Dorsolateral prefrontal cortex (tissue), 122 donors: ENCODE measurements at places on chromosomes 2 and 18.

DNA sequence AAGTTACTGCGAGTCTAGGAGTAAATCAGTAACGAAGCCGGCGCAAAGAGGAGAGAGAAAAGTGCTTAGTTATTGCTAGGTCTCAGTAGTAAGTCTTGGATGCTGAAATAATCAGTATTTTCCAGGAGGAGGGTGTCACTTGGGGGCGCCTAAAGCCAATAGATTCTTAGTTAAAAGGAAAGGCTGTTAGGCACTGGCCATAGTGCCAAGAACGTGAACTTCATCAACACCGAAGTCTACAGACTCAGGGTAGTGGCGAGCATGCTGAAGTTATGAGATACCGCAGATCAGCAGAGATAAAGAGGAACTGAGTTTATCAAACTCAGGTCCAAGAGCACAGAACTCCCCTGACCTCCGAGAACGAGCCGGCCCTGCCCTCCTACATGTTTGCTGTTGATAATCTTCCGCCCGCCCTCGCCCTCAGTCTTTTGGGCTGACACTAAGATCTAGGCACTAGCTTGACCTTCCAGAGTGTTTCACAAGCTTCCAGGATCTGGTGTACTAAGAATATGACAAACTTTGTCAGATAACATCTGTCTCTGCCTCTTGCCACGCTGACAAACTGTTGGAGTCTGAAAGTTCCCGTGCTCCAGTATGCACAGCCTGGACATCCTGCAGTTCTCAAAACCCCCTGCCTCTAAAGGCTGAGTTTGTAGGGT, 49.2 kb downstream of the CYB5A start:
- DNase-seq = no peak

DNA sequence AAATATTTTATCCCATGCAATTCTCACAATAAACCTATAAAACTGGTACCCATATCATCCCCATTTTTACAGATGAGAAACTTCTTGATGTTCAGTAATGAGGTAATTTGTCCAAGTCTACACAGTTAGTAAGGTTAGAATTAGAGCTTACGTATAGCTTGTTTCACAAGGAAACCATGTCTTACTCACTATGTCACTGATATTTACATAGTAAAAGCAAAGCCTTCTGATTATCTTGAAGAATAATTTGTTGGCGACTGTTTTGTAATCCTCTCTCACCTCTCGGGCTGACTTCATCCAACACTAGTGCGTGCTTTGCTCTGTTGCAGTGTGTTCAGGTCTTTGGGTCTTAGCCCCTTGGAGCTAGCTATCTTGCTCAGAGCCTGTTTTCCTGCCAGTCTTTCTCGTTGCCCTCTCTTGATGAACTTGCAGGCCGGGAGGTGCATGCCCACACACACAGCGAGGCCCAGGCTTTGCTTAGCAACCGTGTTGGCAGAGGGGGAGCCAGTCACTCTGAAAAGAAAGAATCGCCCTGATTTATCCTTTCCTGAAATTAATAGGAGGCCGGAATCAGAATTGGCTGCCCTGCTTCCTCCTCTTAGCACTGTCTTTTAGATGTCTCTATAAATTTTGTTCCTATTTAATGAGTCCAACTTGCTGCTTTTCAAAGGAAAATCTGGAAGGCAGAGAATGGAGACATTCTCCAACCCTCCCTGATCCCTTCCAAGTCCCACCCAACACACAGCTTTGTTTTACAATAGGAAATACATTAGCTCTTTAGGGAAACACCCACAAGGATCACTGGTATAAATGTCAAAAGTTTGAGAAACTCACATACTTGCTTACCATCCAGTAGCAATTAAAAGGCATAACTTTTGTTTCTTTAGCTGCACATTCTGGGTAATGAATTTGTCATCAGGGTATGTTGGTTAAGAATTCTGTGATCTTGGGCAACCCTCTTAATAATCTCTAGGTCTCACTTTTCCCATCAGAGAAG, 97.6 kb upstream of the SEC11C start:
- no peak for DNase-seq

DNA sequence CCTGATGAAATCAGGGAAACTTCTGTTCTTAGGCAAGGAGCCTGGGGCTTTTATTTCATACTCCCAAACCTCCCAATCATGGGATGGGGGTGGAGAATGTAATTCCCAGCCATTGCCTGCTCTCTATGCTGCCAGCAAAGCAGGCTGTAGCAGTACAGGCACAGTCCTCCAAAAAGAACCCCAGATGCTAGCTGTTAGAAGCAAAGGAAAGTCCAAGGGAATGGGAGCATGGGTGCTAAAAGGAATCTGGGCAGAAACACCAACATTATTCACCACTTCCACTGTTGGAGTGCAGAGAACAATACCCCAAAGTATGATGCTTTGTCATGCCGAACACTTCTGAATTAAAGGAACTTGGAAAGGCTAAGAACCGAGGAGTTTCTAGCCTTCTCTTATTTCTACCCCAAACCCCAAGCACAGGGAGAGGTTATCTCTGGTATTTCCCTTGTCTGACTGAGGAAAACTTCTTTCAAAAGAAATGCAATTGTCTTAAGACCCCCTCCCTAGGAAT, 24.7 kb downstream of the MDH1 start:
- DNase-seq = no peak

DNA sequence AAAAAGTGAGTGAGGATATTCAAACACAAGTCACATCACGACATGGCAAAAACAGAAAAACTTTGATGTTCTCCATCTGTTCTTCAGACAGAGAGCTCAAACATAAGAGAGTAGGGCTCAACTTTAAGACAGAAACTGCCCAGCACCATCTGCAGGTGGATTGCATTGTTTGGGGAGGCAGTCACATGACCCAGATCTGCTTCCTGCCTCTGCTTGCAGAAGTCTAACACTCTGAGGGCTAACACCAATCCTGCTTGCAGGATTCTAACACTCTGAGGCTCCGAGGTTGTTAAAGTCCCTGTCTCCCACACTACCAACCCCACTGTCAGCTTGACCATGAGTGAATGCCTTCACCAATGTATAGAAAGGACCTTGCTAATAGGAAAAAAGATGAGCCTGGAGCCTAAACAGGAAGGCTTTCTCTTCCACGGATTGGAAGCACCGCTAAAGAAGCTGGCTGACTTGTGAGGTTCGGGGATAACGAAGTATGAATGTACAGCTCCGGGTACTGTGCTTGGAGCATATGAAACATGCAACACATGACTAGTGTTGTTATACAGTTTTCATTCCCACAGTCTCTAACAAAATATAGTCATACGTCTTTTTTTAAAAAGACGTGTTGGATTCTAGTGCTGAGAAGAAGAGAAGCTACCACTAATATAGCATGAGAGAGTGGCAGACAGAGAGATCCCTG, 176.6 kb upstream of the CREB1 start:
- DNase-seq = peak; percentile 45

GRCh38 chr2:118766871-118767270, 80.6 kb downstream of the EN1 start:
- no peak for DNase-seq

DNA sequence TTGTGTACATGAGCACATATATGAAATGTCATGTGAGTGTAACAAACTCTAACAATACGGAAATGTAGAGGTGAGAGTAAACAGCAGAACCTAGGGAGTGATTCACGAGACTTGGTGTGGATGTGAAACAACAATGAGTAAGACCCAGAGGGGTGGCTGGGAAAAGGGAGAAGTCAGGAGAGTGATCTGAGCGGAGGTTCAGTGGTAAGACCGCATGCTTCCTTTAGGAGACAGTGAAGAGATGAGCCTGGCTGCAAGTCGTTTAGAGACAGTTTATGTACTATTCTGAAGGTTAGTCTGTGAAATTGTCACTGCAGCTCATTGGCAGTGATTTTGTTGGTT, 150.6 kb downstream of the PRPF40A start:
- no peak for DNase-seq

- DNase-seq = no peak
These were observed 74.6 kb downstream of the DHRS9 start for GRCh38 chr2:169143998-169144397.

- DNase-seq = no peak
These were observed 137.1 kb downstream of the INO80D start for GRCh38 chr2:205948883-205949282.

DNA sequence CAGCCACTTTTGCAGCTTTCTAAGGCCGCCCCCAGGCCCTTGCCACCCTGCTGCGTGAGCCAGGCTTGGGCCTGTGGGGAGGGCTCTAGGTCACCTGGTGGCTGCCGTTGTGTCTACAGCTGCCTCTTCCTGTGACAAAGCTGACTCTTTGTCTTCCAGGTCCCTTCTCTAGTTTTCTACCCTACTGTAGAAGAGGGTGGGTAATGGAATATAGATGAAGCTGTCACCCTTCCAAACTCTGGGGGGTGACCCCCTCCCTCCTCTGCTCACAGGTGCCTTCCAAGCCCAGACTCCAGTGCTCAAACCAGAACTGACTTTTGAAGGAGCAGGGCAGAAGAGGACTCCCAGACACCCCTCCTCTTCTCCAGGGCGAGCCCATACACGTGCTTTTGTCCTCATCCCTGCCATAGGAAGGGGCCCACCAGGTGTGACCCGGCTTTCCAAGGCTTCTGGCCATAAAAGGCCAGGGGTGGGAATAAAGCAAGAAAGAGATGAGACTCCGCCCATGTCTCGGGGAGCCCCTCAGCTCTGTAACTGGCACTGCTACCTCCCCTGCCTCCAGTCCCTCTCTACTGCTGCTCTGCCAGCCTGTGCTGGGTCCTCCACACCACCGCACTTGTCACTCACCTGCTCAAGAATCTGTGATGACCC, 17.9 kb upstream of the SDC1 start:
- no peak for DNase-seq

- no peak for DNase-seq
These were observed 33.0 kb downstream of the VAPA start for GRCh38 chr18:9946831-9947230.

DNA sequence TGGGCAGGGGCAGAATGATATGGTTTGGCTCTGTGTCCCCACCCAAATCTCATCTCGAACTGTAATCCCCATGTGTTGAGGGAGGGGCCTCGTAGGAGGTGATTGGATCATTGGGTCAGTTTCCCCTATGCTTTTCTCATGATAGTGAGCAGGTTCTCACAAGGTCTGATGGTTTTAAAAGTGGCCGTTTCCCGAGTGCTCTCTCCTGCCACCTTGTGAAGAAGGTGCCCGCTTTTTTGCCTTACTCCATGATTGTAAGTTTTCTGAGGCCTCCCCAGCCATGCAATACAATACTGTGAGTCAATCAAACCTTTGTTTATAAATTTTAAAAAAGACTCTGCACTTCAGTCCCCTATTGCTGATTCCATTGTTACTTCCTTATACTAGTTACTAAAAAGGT, 82.9 kb upstream of the CDKL4 start:
- no peak for DNase-seq

DNA sequence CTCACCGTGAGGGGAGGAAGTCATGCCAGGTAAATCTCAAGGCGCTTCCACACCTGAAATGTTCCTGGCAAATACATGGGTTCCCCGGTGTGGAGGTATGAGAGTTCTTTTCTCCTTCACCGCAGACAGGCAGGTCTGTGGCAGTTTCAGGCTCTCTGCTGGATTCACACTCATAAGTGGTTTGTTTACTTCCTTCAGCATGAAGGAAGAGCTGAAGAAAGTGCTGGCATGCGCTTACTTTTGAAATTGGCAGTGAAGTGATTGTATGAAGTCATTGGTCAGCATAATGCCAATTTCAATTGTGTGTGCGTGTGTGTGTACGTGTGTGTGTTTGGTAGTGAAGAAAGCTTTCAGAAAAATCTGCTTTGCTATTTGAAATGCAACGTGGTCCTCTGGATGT, 43.4 kb downstream of the RNF144A start:
- no peak for DNase-seq

- no peak for DNase-seq
These were observed 118.8 kb upstream of the SP3 start for GRCh38 chr2:174083843-174084458.

DNA sequence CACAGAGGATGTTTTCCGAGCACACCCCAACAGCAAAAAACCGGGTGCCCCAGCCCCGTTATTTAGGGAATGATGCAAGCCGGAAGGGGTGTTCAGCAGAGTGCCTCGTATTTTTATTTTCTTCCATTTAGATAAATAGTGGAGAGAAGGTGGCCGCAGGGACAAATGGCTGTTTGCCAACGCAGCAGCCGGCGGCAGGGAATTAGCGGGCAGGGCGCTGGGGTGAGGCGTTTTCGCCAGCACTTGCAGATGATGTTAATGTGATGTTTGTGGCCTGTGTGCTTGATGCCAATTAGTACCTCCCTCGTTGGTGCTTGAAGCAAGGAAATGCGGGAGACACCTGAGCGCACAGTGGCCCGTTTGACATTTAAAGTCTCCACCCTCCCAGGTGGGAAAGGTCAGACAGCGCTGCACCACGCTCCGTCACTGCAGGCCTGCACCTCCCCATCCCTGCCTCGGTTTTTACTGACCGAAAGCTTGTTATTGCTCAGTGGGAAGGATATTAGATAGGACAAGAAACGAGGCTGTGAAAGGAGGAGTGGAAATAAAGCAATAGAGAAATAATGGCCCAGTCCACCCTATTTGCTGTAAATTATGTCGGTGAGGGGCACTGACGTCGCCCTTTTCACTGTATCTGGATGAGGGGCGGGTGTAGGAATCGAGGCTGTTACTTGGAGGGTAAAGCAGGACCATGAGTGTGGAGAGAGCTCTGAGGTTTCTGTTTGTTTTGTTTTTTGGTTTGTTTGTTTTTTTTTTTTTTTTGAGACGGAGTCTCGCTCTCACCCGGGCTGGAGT, 39.1 kb downstream of the NFATC1 start:
- no peak for DNase-seq

DNA sequence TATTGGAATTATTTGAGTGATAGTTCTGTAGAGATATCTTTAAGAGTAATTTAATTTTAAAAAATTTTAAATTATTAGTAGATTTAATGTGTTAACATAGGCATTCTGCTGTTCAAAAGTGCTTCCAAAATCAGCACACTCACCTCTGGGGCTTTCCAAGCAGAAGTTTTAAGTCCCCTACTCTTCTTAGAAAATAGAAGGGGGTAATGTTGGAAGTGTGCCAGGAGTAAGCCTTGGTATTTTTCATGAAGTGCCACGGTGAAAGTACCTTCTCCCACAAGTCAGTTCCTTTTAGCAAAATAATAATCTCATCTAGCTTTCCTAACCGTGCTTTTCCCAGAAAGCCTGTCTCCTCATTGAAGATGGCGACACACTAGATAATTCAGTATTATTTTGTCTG, 3.9 kb upstream of the TNFRSF11A start:
- no peak for DNase-seq

DNA sequence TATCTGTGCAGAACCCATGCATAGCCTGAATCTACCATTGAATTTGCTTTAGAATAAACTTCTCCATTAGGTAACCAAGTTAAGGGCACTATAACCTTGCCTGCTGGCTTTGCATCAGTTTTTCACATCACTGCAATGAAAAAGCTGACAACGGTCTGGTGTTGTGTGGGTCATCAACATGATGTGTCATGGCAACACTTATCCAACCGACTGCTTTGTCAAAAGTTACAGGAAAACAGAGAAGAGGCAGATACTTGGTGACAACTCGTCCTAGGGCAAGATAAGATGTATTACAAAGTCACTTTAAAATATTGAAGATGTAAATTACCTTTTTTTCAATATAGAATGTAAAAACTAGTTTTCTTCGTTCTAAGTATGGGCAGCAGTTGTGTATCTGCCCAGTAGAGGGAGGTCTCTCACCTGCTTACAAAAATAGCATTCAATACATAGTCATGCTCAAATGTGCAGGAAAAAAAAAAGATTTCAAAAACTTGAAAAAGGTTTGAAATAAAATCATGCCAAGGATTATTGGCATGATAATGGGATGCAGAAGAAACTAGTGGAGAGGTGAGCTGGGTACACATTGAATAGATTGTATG, 96.3 kb downstream of the EVA1A start:
- DNase-seq = no peak

GRCh38 chr18:34758378-34758948, 48.4 kb downstream of the DTNA start:
- no peak for DNase-seq
